ENCODE measurements at places on chromosomes 3 and 15.

DNA sequence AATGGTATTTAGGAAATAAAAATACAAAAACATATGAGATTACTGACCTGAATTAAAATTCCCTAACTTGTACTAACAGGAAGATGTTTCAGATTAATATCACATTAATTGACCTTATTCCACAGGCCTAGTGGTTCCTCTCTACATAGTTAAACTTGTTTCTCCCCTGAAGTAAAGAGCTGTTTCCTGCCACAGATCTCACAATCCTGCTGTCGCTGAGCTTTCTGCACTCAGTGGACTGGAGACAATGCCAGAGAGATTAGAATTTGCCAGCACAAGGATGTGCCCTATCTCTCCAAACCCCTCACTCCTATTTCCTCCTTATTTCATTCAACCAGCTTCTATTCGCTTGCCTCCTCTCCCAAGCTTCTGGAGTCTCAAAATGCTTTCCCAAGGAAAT, 130.6 kb downstream of the CTNNB1 start:
- DNase-seq = no peak

DNA sequence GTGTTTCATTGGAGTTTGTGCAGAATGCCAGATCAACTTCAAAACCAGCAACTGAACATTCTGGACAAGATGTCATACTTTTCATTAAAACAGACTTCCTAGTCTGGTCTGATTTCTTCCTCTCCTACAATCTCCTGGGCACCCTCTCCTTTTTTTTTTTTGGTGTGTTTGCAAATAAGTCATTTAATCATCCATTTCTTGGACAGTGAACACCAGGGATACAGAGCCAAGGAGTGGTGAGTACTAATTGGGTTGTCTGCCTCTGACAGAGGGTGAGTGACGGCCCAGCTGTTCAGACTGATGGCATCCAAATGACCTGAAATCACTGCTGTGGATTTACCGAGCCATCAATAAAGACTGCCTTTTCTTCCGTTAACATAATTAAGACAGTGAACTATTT, 158.0 kb downstream of the STT3B start:
- DNase-seq = no peak

DNA sequence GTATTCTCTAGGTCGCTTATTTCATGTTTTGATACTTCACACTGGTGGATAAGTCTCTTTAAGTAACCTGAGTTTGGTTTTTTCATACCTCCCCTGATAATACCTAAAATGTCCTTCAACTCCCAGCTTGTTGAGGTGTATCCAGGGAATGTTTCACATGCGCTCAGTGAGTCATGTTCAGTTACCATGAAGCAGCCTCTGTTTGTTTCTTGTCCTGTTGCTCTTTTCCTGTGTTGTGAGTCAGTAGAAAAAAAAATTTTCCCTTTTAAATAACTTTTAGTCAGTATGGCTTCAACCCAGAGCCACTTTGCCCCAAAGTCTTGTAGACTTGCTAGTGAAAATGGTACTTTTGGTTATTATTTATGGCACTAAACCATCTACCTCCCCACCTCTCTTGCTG, 278.4 kb upstream of the ZPLD1 start:
- DNase-seq = peak; percentile 67

- DNase-seq = no peak
Measured at GRCh38 chr15:83574345-83574744, 79.6 kb upstream of the ADAMTSL3 start.

DNA sequence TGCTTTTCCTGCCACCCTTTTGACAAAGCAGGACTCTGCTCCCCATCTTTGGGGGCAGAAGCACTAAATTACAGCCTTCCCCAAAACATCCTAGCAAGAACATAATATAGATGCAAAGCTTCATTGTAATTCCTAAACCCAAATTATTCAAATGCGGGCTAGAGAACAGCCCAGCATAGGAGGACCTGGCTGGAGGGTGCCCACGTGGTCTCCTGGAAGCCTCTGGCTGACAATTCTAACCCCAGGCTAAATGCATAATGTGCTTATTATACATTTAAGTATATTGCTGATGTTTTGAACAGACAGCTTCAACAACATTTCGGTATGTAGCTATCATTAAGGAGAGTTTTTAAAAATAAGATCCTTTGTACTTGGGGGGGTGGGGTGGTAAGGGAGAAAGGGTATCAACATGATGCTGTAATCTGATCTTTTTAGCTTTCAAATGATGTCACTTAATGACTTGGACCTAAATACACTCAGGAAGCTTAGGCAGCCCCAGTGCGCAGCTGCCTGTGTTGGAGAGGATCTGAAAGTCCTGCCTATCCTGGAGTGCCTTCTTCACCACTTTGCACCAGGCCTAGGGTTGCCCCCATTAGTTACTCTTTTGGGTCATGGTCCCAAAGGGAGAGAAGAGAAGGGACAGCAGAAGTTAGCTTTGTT, 57.2 kb upstream of the USP3 start:
- no peak for DNase-seq

GRCh38 chr3:186678604-186679003, 12.8 kb downstream of the HRG start:
- DNase-seq = no peak

- no peak for DNase-seq
Measured at GRCh38 chr3:46298871-46299607, 54.9 kb upstream of the CCR2 start.

GRCh38 chr3:113055201-113055600, 64.4 kb downstream of the GTPBP8 start:
- DNase-seq = no peak

- no peak for DNase-seq
Measured at GRCh38 chr15:71187078-71187477, 71.8 kb downstream of the THSD4 start.

DNA sequence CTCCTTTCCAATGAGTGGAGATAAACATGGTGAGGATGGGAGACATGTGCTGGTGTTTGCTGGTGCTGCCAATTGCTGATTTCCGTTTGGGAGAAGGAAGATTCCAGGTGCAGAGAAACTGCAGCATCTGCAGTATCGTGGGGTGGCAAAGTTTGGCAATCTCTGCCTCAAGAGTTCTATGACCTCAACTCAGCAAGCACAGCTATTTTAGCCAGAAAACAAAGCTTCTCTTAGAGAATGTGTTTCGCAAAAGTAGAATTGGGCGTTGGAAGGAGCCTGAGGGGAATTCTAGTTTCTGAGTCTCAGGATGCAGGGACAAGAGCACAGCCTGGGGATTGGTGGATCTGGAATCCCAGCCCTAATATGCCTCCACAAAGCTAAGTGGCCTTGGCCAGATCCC, 18.2 kb upstream of the SHC4 start:
- DNase-seq = no peak

DNA sequence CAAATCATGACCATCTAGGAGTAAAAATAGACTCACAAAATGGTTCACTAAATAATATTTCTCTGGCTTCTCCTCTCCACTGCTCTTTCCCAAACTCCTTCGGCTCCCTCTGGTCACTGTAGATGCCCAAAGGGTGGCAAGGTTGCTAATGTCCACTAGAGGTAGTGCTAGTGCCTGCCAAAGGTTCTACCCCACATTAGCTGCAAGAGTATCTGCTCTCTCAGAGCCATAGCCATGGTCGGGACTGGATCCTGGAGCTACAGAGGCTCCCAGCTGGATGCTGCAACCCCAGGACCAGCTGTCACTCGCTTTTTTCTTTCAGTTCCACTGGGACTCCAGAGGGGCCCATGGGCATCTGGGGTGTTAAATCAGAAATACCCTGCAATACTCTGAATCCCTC, 8.5 kb downstream of the HTR3D start:
- DNase-seq = peak; percentile 28

DNA sequence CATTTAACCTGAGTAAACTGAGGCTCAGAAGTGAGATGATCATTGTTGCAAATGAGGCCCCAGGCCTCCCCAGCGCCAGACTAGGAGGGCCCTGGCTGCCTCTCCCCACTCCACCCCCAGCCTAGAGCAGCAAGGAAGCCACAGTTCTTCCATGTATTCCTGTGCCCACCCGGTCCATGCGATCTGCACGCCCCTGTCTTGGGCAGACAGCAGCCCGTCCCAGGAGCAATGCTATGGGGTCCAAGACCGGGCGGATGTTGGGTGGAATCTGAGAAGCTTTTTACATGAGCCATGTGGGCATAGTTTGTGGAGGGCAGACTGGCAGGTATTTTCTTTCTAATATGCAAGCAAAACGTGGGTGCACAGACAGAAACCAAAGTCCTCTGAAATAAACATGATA, 15.1 kb downstream of the SH2D7 start:
- no peak for DNase-seq

- no peak for DNase-seq
Measured at GRCh38 chr3:143795874-143796273, 52.4 kb downstream of the SLC9A9 start.

DNA sequence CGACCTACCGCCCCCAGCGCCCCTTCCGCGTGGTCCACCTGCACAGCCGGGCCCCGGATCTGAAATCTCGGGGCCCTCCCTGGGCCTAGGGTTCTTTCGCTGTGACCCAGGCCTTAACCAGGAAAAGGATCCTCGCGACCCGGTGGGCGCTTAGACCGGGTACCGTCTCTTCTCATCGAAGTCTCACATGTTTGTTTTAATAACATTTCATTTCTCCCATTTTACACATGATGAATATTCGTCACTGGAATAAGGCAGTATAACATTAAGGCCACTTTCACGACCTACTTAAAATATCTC, 277 bp upstream of the DALRD3 start:
- no peak for DNase-seq

DNA sequence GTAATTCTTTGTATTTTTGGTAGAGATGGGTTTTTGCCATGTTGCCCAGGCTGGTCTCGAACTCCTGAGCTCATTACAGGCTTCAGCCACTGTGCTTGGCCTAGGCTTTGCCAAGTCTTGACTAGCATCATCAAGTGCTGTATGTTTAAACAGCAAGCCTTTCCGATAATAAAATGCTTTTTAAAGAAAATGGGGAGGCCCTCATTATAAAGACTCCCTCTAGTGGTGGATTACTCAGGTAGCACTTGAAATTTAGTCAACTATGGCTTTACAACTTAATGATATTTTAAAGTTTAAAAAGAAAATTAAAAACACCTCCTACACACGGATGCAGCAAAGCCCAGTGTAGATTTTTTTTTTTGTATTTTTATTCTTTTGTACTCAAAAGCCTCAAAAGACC, 213.6 kb downstream of the GAP43 start:
- DNase-seq = no peak

GRCh38 chr3:6351752-6352151, 509.2 kb upstream of the GRM7 start:
- DNase-seq = no peak
